ENCODE measurements at places on chromosomes 7 and 10.
A peak's percentile ranks its signal among the peaks of the same experiment; 100 is the strongest.

- no peak for DNase-seq
Observed at GRCh38 chr7:129188892-129189660, 643 bp downstream of the SMO start.

DNA sequence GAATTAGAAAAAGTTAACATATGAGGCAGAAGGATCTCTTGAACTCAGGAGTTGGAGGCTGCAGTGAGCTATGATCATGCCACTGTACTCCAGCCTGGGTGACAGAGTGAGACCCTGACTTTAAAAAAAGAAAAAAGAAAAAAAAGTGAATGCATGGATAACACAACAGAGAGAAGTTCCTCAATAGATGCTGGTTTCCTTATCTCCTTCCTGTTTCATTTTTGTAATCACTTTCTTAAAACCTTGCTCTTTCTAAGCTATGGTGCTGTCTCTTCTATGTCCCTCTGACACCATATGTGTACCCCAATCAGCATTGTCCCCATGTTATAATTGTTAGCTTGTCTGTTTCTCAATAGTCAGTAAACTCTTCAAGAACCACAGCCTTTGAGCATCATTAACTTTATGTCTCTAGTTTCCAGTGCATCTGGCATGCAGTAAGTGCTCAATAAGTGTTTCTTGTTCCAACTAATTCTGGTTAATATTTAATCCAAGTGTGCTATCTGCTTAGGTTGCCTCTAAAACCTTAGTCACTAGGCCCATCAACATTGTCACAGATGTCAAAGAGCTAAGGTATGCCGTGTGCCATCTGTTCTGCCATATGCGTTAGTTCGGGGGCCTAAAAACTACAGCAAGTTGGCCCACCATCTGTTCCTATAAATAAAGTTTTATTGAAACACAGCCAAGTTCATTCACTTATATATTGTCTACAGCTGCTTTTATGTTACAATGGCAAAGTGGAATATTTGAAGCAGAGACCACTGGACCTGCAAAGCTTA, 36.2 kb downstream of the MPP7 start:
- DNase-seq: no peak

DNA sequence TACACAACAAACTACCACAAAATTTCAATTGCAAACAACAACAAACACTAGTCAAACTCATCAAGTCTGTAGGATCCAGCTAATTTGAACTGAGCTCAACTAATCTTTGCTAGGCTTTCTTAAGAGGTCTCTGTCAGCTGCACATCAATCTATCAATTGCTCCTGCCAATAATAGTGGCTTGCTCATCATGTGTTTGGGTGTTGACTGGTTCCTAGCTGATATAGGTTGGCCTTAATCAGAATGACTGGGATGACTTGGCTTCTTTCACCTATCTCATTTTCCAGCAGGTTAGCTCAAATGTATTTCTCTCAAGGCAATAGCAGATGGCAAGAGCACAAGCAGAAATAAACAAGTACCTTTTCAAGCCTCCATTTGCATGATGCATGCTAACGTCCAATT, 370.3 kb upstream of the NFE2L3 start:
- peak; percentile 63 for DNase-seq

DNA sequence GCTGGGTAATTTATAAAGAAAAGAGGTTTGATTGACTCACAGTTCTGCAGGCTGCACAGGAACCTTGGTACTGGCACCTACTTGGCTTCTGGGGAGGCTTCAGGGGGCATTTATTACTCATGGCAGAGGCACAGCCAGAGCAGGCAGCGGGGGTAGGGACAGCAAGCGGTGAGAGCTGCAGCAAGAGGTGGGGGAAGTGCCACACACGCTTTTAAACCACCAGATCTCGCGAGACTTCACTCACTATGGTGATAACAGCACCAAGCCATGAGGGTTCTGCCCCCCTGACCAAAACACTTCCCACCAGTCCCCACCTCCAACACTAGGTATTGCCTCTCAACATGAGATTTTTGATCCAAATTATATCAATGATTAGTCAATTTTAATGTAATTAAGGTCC, 24.1 kb upstream of the MAT1A start:
- DNase-seq: no peak

DNA sequence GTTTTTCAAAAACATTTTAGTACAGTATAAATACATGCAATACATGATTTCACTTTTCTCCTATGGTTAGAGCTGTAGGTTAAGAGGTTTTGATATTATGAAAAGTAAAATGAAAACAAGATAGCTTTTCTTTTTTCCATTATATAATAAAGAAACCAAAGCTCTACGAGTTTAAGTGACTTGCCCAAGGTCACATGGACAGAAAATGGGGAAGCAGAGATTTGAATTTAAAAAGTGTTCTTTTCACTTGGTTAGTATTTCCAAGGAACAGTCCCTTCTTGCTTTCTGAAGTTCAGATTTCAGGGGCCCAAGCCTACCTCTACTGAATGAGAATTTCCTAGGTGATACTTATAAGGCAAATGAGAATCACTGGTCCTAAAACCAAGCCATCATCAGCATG, 13.2 kb upstream of the MAP3K8 start:
- DNase-seq: no peak

DNA sequence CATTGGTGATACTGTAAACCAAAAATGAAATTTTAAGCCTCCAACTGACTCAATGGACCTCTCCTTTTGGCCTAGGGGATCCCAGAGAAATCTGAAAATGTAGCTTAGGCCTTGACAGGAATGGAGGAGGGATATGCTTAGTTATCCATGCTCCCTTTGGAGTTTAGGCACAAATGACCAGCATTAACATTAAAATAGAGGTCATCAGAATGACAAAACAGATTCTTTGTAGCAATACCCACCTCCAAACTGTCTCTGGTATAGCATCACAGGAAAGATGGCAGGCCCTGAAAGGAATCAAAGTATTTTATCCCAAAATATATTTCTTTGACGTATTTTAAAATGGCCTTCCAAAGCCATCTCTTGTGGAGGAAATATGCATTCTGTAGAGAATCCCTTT, 39.1 kb upstream of the LRRN3 start:
- DNase-seq: no peak

- DNase-seq: no peak
Observed at GRCh38 chr10:61628875-61629513, 33.7 kb upstream of the CABCOCO1 start.

DNA sequence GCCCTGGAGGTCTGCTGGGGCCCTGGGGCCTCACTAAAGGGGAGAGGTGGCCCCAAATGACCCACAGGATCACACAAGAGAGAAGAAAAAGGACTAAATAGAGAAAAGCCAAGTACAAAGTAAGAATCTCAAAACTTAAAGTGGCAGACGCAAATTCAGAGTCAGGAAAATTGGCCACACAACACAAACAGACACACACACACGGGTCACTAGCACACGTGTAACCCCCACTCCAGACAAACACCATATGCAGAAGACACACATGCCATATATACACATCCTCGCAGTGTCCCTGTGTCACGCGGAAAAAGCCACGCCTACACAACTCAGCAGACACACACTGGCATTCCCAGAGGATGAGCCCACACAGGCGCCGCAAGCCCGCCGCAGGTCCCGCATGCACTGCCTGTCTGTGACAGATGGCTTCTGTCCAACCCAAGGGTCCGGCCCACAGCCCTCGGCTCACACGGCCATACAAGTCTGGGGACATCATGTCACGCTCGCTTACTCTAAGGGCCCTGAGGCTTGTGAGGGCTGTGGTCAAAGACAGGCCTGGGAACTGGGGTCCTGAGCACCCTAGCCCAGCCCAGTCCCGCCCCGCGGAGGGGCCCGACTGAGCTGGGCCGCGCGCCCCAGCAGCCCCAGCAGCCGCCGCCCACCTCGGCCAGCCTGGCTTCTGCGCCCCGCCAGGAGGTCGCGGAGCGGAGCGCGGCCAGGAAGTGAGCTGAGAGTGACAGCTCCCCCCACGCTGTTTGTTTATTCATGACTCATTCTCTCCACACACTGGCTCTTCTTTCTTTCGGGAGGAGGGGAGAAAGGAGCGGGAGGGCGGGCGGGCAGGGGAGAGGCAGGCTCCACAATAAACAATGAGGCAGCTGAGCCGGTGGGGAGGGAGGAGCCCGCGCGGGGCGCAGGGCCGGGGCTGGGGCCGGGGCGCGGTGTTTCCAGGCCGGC, 95.5 kb upstream of the ZMIZ1 start:
- DNase-seq: peak; percentile 83

GRCh38 chr10:113411456-113411855, 141.4 kb upstream of the HABP2 start:
- DNase-seq: no peak

GRCh38 chr10:112851588-112852211, 98.3 kb upstream of the TCF7L2 start:
- no peak for DNase-seq

DNA sequence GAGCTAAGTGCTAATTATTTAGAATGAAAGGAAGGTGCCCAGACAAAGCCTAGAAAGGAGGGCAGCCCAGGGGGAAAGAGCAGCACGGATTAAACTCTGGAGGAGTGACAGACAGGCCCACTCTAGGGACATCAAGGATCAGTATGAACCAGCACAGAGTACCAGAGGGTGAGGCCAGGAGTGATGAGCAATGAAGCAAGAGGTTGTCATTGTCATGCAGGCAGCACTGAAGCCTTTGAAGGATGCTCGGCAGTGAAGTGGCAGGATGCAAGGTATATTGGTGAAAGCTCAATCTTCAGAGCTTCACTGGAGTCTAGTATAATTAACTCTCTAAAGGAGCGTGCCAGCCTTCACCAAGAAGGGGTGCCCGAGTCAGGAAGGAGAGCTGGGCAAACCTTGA, 112.0 kb upstream of the INHBA start:
- DNase-seq: no peak

GRCh38 chr10:131694781-131695495, 205.9 kb upstream of the PPP2R2D start:
- DNase-seq: no peak

GRCh38 chr10:84660450-84661159, 332.2 kb downstream of the CCSER2 start:
- DNase-seq: no peak

GRCh38 chr10:85429126-85429525, 937.5 kb downstream of the GRID1 start:
- DNase-seq: no peak

DNA sequence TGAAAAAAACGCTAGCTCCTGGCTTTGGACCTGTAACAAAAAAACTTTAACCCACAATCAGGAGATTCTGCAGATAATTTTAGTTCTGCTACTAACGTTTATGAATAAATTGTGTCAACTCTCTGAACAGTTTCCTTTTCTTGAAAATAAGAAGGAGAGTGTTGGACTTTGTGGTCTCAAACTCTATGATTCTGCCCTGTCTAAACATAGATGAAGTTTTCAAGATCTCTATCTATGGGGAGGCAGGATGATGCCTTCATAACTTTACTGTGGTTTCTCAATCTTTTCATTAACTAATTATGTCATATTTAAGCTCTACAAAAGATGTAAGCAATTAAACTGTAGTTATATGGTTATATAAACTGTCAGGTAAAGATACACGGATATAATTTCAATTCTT, 162.0 kb downstream of the REEP3 start:
- no peak for DNase-seq

- no peak for DNase-seq
Observed at GRCh38 chr7:42392826-42393225, 155.8 kb upstream of the GLI3 start.

DNA sequence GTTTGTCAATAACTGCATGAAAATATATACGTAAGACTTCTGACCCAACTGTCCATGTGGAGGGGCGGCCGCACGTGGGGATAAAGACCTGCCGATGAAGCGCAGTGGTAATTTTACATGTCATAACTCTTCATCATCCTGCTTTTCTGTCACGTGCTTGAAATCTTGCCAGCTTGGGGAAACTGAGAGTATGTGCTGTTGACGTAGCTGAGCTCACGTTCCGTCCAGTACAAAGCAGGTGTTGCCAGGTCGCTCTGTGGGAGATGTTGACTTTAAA, 105.1 kb downstream of the INPP5A start:
- DNase-seq: no peak

DNA sequence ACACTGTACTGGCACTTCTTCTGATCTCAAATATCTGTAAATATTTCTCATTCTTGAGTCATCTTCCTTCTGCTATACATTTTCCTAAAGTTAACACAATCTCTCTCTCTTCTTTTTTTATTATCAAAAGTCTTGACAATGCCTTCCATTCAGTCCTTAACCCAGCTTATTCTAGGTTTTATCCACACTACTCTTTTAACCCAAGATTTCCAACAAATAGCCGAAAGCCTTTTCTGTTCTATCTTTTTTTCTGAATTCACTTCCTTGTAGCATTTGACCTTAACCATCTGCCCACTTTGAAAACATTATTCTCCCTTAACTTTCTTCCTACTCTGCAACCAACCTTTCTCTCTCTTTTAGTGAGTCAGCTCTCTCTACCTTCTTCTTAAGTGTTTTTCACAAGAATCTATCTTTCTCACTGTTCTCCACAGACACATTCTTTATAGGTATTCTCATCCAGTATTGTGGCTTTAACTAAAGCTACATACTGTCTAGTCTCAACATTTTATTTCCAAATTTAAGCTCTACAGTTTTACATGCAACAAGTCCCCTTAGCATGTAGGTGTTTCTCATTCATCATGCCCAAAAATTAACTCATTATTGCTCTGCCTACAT, 915.6 kb downstream of the KCNMA1 start:
- no peak for DNase-seq

- DNase-seq: no peak
Observed at GRCh38 chr7:122311050-122311700, 6.6 kb upstream of the FEZF1 start.

Data from NCI-H446 treated with DMSO at 0.1 percent for 48 hours (cell line).